NCI-H510A (cell line): ENCODE measurements at places on chromosomes 2 and 18.

GRCh38 chr2:24771764-24772586 lies 21.2 kb downstream of the PTRHD1 start:
- DNase-seq = no peak

DNA sequence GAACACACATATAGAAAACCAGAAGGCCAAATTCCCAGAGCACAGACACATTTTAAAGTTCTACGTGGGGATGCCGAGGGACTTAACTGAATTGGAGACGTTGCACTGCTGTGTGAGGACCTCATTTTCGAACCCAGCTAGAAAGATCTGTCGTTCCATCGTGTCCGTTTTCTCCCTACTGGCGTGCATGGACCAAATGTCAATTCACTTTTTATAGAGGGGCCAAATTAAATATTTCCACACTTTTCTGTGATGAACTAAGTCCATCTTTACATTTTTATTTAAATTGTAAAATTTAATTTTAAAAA lies 692 bp upstream of the TSHZ1 start:
- no peak for DNase-seq

DNA sequence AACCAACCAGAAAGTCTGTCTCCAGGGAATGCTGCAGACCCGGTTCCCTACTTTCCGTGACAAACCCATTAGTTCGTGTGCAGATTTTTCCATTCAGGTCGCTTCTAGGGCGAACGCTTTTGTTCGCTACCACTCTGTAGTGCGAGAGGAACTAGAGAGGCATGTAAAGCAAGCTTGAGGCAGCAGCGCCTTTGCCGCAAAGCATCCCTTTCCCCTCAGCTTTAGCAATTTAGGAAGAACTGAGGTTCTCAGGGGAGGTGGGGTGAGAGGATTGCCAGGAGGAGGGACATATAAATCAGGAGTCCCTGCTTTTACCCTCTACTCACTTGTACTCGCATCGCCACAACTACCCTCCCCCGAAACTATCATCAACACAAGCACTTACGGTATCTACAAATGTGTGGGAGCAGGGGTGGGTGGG lies 748 bp upstream of the ZNF804A start:
- DNase-seq = no peak

DNA sequence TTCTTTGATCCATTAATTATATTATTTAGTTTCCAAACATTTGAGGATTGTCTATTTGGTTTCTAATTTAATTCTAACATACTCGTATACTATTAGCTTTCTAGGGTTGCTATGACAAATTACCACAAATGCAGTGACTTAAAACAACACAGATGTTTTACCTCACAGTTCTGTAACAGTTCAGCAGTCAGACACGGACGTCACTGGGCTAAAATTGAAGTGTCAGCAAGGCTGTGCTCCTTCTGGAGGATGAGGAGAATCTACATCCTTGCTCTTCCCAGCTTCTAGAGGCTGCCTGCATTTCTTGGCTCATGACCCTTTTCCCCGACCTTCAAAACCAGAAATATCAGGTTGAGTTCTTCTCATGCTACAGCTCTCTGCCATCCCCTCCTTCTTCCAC lies 117.6 kb downstream of the TFCP2L1 start:
- no peak for DNase-seq

GRCh38 chr2:66252109-66252508 lies 182.8 kb upstream of the MEIS1 start:
- DNase-seq = no peak

DNA sequence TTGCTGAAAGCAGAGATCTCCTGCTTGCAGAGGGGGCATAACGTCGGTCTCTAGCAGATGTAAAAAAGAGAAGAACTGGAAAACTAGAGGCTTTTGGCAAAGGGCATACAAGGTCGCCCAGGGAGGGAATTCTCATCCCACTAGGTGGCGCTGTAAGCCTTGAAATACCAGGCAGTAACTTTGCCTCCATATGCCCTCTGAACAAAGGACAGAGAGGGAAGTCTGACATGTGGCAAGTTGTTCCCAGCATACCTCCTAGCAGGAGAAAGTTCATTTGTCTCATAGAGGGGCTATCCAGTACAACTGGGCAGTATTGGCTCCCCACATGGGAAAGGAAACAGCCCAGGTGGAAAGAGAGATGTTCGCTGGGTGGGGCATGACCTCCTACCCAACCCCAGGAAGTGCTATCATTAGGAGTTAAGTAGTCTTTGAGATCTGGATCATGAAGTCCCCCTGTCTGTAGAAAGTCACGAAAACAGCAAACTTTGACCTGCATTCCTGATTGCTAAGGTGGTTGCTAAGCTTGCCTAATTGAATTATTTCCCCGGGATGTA lies 39.9 kb downstream of the STK17B start:
- DNase-seq = no peak

DNA sequence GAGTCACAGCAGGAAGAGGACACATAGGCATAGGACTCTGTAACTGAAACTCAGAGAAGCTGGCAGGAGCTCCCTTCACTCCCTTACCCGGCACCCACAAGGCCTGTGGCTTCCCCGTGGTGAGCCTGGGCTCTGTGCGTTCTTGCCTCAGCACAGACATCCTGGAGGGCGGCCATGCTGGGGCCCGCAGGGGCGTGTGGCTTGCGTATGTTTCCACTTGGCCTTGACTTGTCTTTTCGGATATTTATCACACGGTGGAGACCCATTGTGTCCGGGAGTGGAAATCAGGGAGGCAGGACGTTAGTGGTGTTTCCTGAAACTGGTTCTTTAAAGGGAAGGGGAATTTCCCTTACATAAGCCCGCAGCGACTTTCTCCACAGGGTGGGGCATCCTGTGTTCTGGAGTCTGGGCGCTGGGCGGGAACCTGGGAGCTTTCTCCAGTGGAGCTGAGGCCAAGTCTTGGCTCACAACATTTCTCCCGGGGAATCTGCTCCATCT lies 49.9 kb upstream of the EML6 start:
- no peak for DNase-seq

DNA sequence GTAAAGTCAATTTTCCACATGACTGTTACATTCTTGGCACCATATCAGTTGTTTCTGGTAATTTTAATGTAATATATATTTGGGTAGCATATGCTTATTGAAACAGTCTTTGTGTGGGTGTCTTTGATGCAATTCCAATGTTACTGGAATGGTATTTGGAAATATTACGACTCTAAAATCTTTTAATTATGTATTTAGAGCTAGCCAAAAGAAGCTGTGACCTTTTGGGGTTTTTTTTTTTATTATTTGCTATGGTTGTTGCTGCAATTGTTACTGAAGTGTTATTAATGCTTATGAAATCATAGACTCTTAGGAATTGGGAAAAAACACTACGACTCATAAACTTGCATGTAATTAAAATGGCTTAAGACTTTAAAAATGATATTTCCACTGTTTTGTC lies 95.9 kb downstream of the AOX1 start:
- no peak for DNase-seq

DNA sequence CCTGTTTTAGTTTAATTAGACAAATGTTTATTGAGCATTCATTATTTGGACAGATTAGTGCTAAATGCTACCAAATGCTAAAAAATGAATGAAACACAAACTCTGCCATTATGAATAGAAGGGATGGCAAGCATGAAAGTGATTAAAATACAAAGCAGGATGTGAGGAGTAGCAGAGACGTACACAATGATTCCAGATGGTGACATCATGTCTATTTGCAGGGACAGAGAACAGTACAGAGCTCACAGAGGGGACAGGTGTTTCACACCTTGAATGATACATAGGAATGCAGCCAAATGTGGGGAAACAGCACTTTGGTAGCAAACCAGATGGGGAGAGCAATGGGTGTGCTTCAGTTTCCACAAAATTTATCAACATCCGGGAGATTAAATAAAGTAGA lies 76.3 kb downstream of the CD226 start:
- DNase-seq = no peak

DNA sequence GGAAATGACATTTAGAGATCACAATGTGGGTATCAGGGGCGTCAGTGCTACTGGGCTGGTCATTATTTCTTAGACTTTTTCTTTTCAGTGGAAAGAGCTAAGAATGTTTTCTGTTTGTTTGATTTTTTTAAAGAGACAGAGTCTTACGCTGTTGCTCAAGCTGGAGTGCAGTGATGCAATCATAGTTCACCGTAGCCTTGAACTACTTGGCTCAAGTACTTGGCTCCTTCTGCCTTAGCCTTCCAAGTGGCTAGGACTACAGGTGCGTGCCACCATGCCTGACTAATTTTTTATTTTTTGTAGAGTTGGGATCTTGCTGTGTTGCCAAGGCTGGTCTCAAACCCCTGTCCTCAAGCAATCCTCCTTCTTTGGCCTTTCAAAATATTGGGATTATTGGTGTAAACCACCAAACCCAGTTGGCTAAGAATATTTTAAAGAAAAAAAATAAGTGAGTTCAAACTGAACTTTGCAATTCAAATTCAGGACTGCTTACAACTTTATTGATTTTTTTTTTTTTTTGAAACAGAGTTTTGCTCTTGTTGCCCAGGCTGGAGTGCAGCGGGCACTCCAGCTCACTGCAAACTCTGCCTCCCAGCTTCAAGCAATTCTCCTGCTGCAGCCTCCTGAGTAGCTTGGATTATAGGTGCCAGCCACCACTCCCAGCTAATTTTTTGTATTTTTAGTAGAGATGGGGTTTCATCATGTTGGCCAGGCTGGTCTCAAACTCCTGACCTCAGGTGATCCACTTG lies 154.2 kb downstream of the MIB1 start:
- DNase-seq = no peak

DNA sequence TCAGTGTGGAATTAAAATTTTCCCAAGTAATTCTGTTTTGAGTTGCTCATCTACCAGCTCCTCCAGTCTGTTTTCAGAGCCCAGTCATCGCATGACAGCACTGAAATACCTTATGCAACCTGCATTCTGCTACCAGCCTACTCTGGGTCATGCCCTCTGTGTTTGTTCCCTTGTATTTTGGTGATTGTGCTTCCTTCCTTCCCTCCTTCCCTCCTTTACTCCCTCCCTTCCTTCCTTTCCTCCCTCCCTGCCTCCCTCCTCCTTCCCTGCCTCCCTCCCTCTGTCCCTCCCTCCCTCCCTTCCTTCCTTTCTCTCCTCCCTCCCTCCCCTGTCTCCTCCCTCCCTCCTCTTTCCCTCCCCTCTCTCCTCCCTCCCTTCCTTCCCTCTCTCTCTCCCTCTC lies 289.6 kb downstream of the CDH2 start:
- DNase-seq = no peak

DNA sequence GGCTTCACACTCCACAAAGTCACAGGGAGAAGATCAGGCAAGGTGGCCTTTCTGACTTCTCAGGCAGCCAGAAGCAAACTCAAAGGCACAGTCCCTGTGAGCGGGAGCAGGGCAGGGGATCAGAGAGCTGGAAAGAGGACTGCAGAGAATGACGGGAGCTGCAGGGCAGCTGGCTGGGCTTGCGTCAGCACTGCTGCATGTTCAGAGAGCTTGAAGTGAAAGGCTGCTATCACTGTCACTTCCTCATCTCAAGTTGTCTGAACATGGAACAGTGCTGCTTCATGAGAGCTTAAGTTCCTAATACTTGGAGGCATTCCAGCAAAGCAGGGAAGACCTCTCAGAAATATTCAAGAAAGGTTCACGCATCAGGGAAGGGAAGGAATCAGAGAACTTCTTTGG lies 20.4 kb downstream of the TGFBRAP1 start:
- no peak for DNase-seq

DNA sequence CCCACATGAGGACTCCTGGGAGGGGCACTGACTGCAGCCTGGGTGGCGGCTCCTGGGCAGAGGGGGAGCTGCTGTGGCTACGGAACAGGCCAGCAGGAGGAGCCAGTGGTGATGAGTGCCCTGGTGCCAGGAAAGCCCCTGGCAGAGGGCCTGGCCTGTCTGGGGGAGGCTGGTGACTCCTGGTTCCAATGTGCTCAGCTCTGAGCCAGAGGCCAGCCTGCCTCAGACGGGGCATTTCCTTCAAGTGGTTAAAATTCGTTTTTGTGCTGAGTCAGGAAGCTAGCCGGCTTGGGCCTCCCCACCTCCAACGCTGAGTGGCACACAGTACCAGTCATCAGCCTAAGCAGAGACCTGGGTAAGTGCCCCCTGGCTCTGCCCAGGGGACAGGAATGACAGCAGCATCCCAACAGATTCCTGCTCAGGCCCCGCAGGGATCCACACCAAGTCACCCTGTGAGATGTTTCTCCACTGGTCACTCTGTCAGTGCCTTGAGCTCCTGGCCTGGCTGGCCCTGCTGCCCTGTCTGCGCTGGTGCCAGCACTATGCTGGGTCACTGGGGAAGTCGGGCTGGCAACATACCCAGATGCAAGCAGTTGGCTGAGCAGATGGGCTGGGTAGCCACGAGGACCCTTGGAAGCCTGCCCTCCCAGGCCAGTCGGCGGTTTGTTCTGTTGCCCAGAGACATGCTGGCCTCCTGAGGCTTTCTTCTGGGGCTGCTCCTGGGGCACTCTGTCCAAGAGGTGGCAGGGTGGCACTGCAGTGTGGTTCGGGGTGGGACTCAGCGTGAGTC lies 7.1 kb upstream of the KLF11 start:
- DNase-seq = no peak

DNA sequence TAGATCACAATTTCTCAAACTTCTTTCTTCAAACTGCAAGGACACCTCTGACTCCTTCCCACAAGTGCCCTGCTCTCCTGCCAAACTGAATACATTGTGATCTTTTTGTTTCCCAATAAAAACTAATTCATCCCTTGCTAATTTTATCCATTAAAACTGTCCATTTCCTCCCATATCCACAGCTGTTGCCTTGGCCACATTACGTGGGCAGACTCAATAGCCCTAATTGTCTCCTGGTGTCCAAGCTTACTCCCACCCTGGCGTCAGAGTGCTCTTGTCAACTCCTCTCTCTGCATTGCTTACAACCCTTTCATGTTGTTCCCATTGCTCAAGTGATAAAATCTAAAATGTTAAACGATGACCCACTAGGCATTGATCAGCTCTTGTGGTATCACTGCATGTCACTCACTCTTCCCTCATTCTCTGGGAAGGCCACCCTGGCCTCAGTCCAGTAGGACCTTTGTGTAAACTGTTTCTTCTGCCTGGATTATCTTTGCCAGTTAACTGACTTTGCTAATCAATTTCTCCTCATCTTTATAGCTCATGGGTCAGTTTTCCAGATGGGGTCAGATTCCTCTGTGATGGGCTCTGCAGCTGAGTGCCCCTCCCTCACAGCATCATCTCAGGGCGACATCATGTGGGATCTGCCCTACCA lies 525.0 kb downstream of the SLC4A3 start:
- no peak for DNase-seq

DNA sequence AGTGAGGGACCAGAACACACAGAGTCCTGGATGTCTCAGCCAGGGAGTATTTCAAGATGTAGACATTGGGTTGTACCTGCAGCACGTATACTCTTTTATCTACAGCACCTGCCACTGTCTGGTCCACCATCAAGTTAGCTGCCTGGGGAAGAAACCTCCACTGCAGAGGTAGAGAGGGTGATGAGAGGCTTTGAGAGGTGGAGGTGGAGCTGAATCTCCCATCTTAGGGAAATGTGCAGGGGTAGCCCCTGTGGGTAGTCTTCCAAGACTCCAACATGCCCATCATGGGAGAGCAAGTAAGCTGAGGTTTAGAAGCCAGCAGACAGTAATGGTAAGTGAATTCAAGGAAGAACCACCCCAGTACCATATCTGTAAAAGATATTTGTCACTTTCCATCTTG lies 93.3 kb upstream of the CELF4 start:
- no peak for DNase-seq

- DNase-seq = no peak
Measured at GRCh38 chr2:215930505-215931253, 82.7 kb downstream of the MREG start.

GRCh38 chr2:85015653-85016360 lies 44.8 kb downstream of the KCMF1 start:
- DNase-seq = no peak

- no peak for DNase-seq
Measured at GRCh38 chr2:207223051-207223450, 57.3 kb upstream of the KLF7 start.
